ENCODE measurements at places on chromosomes 5 and 9.

- DNase-seq = no peak
Measured at GRCh38 chr5:58462623-58463230, 2.8 kb upstream of the PLK2 start.

GRCh38 chr5:78698191-78698791, 49.7 kb upstream of the LHFPL2 start:
- no peak for DNase-seq

GRCh38 chr5:154044581-154044980, 5.8 kb downstream of the MFAP3 start:
- peak; percentile 70 for DNase-seq

DNA sequence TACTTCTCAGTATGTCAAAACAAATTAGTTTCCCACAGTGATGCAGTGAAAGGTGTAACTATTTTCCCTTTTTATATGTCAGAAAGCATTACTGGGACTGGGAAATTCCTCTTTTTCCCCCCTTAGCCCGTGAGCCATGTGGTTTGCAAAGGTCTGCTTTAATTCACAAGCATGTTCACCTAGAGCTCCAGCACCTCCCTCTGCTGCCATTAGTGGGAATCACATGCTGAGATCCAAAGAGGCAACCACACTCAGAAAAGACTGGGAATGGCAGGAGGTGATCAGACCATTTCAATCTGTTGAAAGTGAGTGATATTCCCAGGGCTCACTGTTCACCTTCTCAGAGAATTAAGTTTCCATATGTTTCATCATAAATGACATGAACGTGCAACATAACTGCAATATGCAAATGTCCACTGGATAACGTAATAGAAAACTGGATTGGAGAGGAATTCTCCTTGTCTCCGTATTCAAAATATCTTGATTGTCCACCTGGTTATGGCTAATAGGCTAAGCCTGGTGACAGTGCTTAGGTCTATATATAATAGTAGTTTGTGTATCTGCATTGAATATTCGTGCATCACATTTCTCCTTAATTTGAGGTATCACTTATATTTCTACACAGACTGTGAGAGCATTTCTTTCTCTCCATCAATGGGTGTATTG, 703.5 kb upstream of the WWC1 start:
- no peak for DNase-seq

DNA sequence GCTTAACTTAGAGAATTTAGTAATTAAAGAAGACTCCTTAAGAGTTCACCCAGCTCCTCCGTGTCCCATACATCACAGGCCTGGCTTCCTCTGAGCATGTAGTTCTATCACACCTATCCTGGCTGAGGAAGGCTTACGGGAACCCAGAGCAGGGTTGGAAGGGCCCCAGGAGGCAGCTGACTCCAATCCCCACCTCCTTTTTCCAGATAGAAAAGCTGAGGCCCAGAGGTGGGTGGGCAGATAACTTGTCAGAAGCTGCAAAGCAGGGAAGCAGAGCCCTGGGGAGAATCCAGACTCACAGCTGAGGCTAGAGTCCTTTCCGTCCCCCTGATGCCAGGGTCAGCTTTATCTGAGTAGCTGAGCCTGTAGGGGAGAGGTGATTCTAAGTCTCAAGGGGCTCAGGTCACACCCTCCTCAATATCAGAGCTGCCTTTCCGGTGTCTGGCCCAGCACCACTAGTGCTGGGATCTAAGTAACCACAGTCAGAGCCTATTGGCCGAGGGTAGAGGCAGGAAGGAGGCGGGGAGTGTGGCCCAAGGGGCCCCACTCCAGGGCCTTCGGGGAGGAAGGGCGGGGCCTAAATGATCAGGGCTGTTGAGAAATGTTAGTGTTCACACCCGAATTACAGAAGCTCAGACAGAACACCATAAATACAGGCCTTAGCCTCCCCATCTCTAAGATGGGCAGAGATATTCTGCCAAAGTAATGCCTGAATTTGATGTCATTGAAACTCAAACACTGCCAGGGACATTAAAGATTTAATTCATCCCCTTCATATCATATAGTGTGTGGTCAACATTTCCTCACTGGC, 9.9 kb downstream of the CCDC69 start:
- peak; percentile 96 for DNase-seq

- DNase-seq = no peak
Measured at GRCh38 chr5:115072266-115073064, 97.2 kb downstream of the TRIM36 start.
